Stimulated activated CD4-positive, alpha-beta T cell treated with anti-CD3 and anti-CD28 coated beads, Interleukin-4, amount 100 ng/mL, for 48 hours (primary cell): ENCODE measurements at places on chromosomes 7 and 10.

GRCh38 chr10:59079386-59080226 is 96.8 kb upstream of the PHYHIPL start:
- no peak for DNase-seq

DNA sequence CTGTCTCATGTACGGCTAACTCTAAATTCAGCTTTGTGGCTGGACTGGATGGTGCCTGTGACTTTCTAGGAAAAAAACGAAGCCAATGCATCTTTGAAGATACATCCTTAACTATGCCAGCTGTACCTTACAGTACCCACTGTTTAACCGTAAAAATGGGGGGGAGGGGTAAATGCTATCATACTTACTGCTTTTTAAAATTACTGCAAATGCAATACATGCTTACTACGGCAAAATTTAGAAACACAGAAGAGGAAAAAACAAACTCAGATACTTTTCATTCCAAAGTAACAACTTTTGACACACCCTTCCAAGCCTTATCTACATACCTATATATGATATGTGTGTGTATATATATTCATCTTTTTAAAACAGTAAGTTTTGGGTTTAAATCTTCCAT is 20.4 kb upstream of the GLCCI1 start:
- no peak for DNase-seq

DNA sequence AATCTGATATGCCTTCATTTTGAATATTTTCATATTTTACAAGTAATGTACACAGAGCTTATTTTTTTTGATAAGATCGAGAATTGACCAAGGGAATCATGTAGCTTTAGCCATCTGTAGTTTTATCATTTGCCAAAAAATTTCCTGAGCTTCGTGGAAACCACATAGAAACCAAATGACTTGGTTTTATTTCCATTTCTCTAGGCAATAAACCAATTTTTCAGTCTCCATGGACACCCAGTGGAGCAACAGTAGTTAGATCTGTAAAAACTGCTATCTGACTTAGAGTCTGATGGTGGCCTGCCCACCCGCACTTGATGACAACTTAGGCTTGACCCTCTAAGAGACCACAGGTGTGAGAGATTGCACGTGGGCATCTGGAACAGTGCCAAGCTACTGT is 127.8 kb upstream of the CDK6 start:
- DNase-seq = no peak

- DNase-seq = no peak
Measured at GRCh38 chr10:111335826-111336225, 259.0 kb downstream of the ADRA2A start.

DNA sequence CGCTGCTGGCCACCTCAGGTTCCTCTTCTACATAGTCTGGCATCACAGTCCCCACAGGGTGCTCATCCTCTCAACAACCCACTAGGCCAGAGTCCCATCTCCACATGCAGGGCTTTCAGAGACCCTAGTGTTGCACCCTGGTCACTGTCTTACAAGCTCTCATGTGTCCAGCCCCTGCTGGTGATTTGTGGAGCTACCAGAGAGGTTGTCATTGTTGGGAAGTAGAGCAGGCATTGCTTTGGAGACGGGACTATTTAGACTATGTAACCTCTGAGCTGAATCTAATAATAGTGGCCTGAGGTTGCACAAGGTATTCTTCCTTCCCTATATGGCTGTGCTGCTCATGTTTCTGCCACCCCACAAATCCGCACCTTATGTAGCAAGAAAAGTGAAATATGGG is 135.3 kb upstream of the VWC2 start:
- DNase-seq = no peak

DNA sequence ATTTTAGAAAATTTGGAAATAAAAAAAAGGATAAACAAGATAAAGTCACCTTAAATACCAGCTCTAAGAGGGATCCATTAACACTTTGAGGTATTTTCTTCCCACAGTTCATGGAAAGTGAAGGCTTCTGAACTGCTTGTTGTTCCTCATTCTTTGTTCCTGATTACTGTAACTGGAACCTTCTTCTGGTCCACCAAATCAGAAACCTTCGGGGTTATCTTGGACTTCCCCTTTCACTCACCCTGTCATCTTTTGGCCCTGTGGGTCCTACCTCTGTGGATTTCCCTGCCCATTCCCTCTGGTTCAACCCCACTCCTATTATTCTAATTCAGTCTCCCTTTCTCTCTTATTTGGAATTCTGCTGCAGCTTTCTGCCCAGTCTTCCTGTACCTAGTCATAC is 116.5 kb upstream of the PRPS1L1 start:
- DNase-seq = no peak

- no peak for DNase-seq
Measured at GRCh38 chr7:158125721-158126120, 461.9 kb downstream of the PTPRN2 start.

GRCh38 chr7:140691376-140692045 is 5.0 kb upstream of the NDUFB2 start:
- no peak for DNase-seq

DNA sequence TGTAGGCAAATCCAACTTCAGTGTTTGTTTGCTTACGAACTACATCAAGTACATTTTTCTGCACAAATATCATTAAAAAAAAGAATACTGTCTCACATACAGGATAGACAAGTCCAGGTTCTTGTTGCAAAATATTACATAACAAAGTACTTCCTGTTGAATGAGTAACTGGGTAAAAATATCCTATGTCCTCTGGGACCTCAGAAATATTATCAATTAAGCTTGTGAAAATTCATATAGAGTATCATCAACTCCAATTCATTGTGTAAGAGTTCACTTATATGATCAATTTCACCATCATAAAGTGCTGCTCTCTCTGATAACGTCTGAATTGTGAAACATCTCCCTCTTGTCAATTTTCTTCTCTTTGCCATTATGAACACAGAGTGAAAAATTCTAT is 22.6 kb downstream of the HERC4 start:
- no peak for DNase-seq

GRCh38 chr7:66202441-66202840 is 2.7 kb upstream of the TPST1 start:
- DNase-seq = no peak

- peak; percentile 4 for DNase-seq
Measured at GRCh38 chr7:43076189-43076605, 36.2 kb upstream of the HECW1 start.
